ENCODE measurements at places on chromosomes 6 and 20.

- no peak for DNase-seq
Observed at GRCh38 chr6:53616450-53617357, 48.9 kb downstream of the KLHL31 start.

- no peak for DNase-seq
Observed at GRCh38 chr6:32244946-32245398, 21.1 kb upstream of the NOTCH4 start.

- no peak for DNase-seq
Observed at GRCh38 chr6:41216616-41217015, 11.5 kb upstream of the TREML4 start.

DNA sequence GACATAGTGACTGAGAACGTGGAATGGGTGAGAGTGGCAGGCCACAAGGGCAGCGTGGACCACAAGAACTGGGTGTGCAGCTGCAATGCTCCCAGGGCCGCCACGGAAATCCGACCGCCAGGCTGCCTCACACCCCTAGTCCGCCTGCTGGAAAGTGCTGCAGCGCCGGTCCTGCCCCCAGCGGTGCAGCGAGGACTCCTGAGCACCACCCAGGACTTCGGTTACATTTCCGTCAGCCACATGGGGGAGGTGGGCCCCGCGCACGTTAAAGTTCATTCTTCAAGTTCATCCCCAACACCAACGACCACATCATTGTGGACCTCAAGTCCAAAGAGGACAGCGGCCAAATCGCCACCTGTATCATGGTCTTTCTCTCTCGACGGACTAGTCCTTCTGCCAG, 126.1 kb upstream of the CARMIL1 start:
- DNase-seq = no peak

- no peak for DNase-seq
Observed at GRCh38 chr6:16747232-16748024, 13.8 kb downstream of the ATXN1 start.

Measured in epithelial cell of prostate (primary cell).